SK-MEL-5 (cell line): ENCODE measurements at places on chromosomes 11 and 22.
A peak's percentile ranks its signal among the peaks of the same experiment; 100 is the strongest.

DNA sequence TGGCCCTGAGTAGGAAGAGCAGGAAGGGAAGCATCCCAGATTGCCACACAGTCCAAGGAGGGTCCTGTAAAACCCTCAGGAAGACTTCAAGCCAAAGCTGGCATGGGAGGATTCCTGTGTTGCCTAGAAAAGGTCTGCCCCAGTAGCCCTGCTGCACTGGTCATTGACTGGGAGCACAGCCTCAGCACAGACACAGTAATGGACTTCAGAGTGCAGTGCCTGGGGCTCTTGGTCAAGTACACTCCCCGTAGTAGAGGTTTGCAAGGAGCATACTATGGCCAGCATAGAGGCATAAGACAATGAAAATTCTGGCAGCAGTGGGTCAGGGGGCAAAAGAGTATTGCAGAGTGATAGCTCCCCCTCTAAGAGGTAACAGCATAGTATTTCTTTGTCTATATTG is 36.2 kb upstream of the FJX1 start:
- DNase-seq = no peak

DNA sequence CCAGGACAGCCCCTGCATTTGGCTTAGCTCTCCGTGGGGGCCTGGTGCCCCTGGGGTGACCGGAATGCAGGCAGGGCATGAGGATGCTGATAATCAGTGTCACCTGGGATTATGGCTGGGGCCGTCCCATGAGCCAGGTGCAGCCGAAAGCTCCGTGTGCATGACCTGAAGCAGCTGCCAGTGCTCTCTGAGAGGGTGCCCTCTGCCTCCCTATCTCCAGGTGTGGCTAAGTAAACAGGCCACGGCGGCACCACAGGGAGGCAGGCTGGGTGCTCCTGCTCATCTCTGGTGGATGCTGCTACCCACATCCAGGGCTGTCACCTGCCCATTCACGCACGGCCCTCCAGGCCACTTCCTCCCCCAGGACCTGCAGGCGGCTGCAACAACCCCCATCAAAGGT is 29.8 kb downstream of the DUSP8 start:
- DNase-seq = no peak

- DNase-seq = no peak
Measured at GRCh38 chr11:131938351-131938751, 567.9 kb downstream of the NTM start.

DNA sequence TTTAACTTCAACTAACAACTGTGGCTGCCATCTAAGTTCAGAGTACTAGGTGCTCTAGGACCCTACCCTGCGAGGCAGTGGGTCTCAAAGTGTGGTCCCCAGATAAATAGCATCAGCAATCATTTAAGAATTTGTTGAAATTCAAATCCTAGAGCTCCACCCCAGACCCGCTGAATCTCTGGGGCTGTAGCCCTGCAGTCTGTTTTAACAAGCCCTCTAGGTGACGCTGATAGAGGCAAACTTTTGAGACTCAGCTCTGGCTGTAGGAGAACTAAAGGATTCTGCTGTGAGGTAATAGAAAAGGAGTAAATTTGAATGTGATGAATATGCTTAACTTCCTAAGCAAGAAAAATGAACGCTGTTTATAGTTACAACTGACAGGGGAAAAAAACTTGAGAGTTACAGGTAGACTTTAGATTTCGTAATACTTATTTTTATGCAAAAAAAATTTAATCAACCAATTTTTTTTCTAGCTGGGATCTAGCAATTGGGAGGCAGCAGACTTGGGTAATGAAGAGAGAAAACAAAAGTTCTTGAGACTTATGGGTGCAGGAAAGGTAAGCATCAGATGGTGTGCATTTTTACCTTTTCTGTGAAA is 5.8 kb downstream of the C11orf58 start:
- DNase-seq = no peak

DNA sequence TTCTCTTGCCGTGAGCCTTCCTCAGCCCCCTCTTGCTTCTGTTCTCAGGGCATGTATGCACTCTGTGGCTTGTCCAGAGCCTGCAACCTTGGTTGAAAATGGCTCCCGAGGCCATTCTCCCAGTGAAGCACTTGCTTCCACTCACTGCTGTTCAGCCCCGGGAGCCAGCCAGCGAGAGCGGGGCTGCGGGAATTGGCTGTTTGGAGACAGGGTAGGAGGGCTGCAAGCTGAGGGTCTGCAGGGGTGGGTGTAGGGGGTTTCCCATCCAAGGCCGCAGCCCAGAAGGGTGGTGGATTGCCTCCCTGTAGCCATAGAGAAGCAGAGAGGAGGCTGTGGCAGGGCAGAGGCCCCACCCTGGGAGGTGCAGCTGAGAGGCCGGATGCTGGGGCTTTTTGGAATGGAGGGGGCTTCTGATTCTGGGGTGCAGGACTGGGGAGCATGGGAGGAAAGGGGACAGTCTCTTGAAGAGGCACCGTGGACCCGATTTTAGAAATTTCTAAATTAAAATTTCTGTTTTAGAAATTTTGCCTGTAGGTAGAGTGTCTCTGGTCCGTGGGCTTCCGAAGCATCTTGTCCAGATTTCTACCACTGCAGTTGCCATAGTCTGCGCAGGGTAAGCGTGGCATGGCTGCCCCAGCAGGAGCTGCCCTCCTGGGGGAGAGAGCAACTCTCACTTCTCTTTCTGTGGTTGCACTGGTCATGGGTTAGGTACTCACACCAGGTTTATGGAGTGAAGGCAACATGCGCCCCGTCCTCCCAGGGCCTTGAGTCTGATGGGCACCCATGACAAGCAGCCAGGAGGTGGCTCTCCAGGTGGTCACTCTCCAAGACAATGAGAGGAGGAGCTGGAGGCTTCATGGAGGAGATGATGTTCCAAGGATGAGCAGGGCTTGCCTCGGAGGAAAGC is 100.2 kb downstream of the TBC1D22A start:
- DNase-seq = no peak

- no peak for DNase-seq
Measured at GRCh38 chr11:113059548-113059947, 98.3 kb downstream of the NCAM1 start.

- no peak for DNase-seq
Measured at GRCh38 chr11:127061947-127062346, 61.4 kb upstream of the KIRREL3 start.

GRCh38 chr11:132650969-132651720 is 881.2 kb downstream of the OPCML start:
- no peak for DNase-seq

GRCh38 chr22:29054251-29054767 is 7.3 kb downstream of the C22orf31 start:
- DNase-seq = no peak

GRCh38 chr22:24076091-24076867 is 65.2 kb downstream of the CABIN1 start:
- DNase-seq = no peak

DNA sequence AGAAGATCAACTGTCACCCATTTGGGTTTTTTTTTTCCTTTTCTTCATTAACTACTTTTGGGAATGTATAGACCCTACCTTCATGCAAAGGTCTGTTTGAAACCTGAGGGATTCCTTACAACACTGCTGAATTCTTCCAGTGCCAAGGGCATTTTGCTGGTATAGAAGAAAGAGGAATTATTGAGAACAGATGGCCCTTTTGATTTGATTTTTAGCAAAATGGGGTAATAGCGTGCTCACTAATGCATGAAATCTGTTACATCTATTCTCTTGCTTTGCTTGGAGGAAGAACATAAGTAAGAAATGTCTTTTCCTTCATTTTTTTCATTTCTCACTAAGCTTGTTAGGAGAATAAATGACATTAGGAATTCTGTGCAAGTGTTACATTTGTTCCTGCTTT is 501.9 kb downstream of the TMEM135 start:
- no peak for DNase-seq

GRCh38 chr11:116473790-116474346 is 298.9 kb downstream of the BUD13 start:
- no peak for DNase-seq

DNA sequence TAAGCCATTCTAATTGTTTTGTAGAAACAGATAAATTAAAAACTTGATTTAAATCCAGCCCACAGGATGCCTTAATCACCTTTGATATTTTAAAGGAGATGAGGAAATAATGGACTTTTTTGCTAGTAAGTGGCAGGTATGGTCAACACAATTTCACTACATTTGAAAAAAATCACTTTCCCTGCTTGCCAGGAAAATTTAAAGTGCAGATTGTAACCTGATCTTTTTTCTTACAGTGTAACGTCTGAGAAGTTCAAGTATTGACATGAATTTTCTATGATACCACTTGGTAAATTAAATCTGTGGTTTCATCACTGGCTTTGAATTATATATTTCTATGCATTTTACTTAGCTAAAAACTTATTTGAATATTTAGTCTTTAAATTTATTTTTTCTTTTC is 65.3 kb downstream of the ARHGEF12 start:
- DNase-seq = no peak

- no peak for DNase-seq
Measured at GRCh38 chr11:8292351-8292750, 28.7 kb upstream of the LMO1 start.

DNA sequence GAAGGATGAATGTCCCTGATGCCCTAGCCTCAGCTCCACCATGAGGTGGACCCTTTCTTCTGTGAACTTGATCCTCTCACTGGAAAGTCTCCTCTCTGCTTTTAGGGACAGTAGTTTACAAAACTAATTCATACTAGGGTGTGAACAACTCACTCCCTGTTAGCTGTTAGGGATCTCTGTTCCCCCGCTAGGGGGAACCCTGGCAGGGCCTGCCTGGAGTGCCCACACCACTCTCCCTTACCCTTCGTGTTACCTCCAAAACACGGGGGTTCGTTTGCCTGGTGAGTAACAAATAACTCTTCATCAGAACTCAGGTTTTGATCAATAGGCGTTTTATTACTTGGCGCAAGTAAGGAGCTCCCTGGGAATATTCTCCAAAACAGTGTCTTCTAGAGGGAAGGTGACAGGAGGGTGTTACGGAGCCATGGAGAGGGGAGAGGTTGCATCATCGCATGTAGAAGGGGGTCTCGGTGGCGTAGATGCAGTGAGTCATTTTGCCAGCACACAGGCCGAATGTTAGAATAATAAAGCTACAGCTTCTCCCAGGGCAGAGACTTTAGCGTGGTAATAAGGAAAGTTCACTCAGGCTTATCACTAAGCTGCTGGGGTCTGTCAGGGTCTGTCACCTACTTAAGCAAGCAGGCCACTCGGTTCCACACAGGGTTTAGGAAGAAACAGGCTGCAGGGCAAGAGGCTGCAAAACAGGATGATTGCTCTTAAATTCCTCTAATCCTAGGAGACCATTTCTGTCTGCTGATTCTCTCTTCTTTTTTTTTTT is 45.8 kb downstream of the C11orf96 start:
- peak; percentile 16 for DNase-seq

DNA sequence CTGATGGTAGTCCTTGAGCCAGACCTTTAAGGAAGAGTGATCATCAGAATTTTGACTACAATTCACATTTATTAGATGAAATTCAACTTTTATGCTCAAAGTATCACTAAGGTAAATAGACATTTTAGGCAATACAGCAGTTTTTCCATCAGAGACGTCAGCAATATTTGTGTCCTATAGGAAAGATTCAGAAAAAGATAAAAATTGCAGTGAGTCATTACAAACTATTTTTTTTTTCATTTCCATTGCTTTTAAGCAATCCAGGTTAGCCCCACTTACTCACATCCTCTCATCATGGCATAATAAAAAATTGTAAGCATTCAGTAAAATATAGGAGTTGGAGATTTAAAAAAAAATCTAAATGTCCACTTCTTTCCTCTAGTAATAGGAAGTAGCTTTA is 46.9 kb downstream of the MSANTD4 start:
- no peak for DNase-seq
